Effector memory CD4-positive, alpha-beta T cell (primary cell): ENCODE measurements at places on chromosomes 1 and 21.

DNA sequence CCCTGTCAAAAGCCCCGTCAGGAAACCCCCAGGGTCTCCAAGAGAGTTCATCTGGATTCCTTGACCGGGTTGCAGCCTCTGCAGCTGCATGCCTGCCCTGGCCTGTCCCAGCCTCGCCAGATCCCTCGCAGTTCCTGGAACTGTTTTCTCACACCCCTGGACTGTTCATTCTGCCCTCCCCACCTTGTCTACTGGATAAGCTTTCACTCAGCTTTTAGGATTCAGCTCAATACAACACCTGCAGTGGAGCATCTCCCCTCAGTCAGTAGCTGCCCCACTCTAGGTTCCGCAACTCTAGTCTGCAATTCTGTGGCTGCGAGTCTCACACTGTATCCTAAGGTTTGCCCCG, 67.2 kb downstream of the FAM163A start:
- DNase-seq: no peak

DNA sequence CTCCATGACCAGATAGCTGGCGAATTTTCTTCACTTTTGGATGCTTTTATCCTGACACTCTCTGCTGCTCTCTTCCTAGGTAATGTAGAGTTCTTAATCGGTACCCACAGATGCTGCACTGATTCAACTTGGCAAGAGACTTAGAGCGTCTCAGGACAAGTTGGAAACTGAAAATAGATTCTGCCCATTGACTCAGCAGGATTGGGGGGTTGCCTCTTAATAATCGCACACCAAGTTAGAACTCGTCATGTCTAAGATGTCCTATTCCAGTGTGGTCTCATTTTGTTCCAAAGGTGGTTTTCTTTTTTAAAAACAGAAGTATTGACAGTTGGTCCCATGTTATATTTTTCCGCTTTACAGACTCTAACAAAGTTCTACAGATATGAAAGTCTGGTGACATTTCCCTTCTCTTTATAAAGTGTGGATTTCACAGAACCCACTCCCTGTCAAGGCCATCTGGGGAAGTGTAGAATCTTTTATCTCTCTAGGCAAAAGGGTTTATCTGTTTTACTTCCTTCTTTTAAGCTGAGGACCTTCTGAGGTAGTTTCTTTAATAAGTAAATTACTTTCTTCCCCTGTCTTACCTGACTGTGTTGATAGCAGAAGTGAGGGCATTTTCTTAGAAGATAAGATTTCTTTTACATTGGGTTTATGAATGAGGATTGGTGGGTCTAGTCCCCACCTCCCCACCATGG, 12.1 kb upstream of the DIPK1A start:
- no peak for DNase-seq

DNA sequence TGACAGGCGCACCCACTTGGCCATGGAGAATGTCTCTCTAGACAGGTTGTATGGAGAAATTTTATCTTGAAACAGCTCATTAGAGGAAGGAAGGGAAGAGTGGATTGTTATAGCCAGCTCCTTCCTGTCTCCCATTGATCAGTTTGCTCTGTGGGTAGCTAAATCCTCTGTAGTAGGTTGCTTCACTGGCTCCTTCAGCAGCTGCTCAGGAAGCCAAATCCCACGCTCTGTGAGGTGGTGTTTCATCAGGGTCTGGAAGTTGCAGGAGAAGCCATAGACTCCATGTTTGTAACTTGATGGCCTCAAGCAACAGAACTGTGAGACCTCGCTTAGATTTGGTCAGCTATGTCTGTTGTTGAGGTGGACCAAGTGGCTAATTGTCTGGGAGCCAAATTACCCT, 6.8 kb upstream of the NFYC start:
- no peak for DNase-seq

GRCh38 chr1:194024659-194025058, 838.2 kb upstream of the B3GALT2 start:
- DNase-seq: no peak

DNA sequence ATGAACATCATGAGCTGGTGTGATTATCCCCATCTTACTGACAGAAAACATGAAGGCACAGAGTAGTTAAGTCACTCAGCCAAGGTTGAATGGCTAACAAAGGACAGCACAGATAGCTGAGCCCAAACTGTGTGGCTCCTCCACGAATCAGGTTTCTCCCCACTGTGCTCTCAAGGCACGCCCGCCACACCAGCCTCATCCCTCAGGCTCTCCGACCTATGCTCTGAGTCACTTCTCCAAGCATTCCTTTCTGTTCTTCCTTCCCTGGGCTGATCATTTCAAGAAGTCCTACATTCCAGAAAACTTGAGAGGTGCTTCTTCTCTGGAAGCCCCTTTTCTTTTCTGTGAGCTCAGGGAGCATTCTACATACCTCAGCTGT, 25.3 kb upstream of the SDC3 start:
- DNase-seq: no peak

DNA sequence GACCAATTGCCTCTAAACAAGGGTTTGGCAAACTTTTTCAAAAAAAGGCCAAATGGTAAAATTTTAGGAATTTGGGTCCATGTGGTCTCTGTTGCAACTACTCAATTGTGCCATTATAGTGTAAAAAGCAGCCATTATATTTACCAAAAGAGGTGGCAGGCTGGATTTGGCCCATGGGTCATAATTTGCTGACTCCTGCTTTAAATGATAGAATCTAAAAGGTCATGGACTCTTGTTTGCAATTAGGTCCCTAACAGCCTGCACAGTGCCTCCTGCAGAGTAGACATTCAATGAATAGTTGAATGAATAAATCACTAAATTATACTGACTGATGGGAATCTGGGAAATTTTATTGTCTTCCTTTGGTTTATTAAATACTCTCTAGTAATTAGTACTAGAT, 6.2 kb downstream of the BECN2 start:
- no peak for DNase-seq

DNA sequence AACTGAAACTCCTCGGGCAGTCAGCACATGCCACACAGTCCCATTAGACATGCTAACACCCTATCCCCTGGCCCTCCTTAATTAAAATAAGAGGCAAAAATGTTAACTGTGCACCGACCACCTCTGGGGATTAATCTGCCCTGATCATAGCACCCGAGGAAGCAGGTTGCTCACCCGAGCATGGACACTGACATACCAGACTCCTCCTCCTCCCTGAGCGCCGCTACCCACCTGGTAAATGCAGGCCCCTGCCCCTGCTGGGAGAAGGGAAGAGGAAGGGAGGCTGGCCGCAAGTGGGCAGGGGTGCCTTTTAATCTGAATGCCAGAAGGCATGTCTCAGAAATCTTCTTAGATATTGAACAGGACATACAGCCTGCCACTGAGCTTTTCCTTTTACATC, 360.9 kb downstream of the RRAGC start:
- DNase-seq: no peak

DNA sequence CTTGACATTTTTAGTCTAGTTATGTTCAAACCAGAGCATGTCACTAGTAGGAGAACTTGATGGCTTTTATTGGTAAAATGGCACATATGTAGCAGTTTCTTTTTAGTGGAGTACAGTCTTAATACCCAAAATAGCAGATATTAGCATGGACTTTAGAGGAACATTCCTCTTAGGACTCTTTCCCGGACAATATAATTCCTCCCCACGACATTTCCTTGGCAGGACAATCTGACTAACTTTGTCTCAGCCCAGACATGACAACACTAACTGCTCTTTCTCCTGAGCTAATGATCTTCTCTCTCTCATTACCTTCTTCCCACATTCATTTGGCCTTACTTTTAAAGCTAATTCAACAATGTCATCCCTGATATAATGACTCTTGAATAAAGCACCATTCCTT, 62.5 kb downstream of the ADAMTS1 start:
- DNase-seq: no peak

DNA sequence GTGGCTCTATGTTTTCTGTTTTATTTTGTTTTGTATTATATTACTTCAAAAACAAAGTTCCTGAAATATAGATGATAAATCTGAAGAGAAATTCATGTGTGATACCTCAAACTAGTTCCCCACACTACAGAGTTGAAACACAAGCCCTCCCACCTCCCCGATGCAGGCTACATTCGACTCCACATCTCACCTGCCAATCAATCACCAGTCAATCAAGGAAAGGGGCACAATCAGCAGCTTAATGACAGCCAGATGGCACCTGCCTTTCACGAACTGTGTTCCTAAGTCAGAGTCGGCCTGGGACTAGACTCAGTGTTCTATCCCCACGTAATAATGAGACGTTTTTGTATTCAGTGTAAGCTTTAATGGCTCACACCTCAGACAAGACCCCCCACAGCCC, 313.4 kb downstream of the SPATA17 start:
- no peak for DNase-seq

DNA sequence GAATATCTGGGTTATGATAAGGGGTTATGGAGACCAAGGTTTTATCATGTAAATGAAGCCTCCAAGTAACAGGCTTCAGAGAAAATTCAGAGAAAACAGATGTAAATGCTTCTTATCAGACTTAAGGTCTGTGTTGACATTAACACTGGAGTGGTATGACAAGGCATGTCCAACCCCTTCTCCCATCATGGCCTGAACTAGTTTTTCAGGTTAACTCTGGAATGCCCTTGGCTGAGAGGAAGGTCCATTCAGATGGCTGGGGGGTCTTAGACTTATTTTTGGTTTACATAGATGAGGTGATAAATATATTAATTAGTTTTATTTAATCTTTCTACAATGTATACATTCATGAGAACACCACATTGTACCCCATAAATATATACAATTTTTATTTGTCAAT, 399.6 kb downstream of the TBX15 start:
- DNase-seq: no peak

DNA sequence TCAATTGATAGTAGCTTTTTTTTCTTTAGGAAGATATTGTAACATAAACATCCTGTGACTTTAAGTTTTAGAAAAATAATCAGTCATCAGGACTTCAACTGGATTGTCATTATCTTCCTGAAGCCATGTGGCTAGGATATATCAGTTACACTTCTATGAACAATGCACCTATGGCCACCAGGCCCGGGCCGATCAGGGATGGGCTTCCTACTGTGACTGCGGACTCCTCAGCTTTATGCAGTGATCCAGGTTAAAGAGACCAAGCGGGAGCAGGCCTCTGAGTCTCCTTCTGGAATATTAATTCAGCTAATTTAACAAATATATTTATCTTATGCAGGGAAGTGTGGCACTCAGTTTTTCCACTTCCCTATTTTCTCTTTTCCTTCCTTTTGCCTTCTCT, 200.6 kb downstream of the ADGRL2 start:
- DNase-seq: no peak

GRCh38 chr1:220882061-220882891, 3.0 kb downstream of the HLX start:
- DNase-seq: no peak

GRCh38 chr1:107162745-107163144, 21.9 kb downstream of the NTNG1 start:
- no peak for DNase-seq

- DNase-seq: no peak
Measured at GRCh38 chr1:245997471-245998258, 509.4 kb downstream of the SMYD3 start.

- DNase-seq: no peak
Measured at GRCh38 chr1:66925558-66925910, 744 bp downstream of the MIER1 start.

GRCh38 chr1:185300152-185300551, 16.9 kb downstream of the IVNS1ABP start:
- DNase-seq: no peak

GRCh38 chr1:155266553-155266952, 4.4 kb upstream of the SCAMP3 start:
- no peak for DNase-seq

GRCh38 chr1:210385228-210385627, 56.5 kb downstream of the HHAT start:
- no peak for DNase-seq

GRCh38 chr1:117843791-117844190, 85.6 kb downstream of the GDAP2 start:
- no peak for DNase-seq

DNA sequence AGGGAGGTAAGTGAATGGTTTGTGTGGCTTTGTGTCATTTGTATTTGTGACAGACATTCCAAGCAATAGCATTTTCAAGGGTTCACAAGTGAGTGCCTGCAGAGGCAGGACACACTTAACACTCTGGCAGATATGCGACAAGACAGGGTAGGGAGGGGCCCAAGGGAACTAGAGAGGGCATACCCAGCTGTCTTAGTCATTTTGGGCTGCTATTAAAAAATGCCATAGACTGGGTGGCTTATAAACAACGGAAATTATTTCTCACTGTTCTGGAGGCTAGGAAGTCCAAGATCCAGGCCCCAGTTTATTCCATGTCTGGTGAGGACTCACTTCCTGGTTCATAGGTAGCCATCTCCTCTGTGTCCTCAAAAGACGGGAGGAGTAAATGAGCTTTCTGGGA, 137.4 kb downstream of the FGGY start:
- DNase-seq: no peak

DNA sequence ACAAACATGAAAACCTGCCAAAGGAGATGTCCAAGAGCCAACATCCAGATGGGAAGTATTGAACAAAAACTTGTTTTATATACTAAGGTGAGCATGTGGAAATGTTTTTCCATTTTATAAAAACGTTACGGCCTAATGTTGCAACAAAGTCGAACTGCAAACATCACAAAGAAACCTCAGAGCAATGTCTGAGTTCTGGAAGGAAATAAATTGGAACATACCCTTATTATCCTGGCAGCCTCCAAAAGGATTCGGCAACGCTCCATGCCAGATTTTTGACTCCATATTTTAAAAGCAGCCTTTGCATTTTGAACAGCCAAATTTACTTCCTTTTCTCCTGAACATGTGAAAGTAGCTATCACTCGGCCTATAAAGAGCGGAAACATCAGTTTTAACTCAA, 3.3 kb downstream of the ALDH9A1 start:
- DNase-seq: no peak

DNA sequence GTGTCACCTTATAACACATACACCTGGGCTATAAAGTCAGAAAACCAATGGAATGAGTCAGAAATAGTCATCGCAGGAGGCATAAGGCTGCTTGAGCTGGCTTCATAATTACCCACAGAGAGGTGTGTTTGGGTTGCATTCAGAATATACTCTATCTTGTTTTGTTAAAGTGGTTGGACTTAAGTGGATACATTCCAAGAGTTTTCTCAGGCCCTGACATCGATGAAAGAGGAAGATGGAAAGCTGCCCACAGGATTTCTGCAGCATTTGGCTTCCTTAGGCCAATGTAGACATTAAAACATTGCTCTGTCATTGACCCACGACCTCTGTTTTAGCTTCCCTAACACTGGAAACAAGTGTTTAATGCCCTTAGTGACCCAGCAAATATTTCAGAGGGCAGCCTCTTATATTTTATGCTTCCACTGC, 18.6 kb upstream of the BCL10 start:
- no peak for DNase-seq

- no peak for DNase-seq
Measured at GRCh38 chr1:173714441-173714758, 381 bp upstream of the KLHL20 start.

GRCh38 chr1:1356796-1357401, 1.5 kb downstream of the MXRA8 start:
- DNase-seq: no peak

DNA sequence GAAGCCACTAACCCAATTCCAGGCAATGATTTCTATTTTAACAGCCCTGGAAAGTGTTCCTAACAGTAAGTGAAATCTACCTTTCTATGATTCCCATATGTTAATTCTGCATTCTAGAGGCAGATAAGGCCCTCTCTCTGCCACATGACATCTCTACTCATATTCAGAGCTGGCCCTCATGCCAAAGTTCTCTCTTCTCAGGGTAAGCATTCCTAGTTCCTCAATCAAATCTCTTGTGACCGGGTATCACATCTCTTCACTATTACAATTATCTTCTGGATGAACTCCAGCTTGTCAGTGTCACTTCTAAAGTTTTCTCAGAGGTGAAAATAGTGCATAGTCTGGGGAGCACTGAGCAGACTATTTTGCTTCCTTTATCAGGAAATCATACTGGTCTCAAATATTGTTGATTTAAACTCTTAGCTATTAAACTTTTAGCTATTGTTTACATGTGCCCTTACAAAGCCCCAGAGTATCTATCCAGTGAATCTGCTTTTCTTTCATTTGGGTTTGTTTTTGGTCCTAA, 66.4 kb upstream of the TNFSF18 start:
- no peak for DNase-seq
